ENCODE measurements at places on chromosomes 5 and 9.

- no peaks in the 10 kb centered on the region for H3K27me3 ChIP-seq
- H3K4me3 ChIP-seq, result no peak overlapping the region
Measured at GRCh38 chr5:38831909-38832308, 13.9 kb upstream of the OSMR start.

GRCh38 chr5:123802298-123802951 lies 290.4 kb downstream of the CSNK1G3 start:
- no peaks in the 10 kb centered on the region for H3K27me3 ChIP-seq
- DNase-seq, result no peak
- no peak overlapping the region for H3K4me3 ChIP-seq
- no peaks in the 10 kb centered on the region for H3K36me3 ChIP-seq

- H3K27ac ChIP-seq, result no peak overlapping the region
- no peaks in the 10 kb centered on the region for H3K27me3 ChIP-seq
- no peak overlapping the region for H3K4me3 ChIP-seq
- peaks cover 7% of the 10 kb centered on the region for H3K4me1 ChIP-seq
Measured at GRCh38 chr9:135864447-135865049, 42.8 kb downstream of the CAMSAP1 start.

DNA sequence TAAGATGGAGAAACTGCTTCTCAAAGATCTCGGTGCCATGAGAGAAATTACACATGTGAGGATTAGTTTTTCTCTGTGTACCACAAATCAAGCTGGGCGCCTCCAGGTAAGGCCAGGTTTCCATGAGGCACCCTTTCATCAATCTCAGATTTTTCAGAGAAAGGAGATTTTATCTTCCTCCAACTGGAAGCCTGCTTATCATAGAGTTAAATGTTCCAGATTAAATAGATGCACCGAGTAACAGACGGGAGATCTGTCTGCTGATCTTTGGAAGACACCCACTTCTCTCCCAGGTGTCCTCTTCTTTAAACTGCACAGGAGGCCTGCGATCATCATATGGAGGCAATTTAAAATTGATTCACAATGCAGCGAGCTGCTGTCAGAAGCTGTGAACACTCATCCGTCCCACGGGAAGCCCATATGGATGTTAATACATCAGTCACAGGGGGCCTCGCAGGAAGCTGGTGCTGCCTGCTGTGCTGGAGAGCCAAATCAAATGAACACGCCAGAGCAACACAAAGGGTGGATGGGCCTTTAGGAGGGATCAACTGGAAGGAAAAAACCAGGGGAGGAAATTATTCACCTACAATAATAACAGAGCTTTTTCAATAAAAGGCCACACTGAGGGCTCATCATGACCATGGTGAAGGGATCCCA lies 93.3 kb downstream of the TLE1 start:
- H3K4me3 ChIP-seq, result no peak overlapping the region
- no peak for DNase-seq
- H3K27me3 ChIP-seq, result no peaks in the 10 kb centered on the region
- H3K4me1 ChIP-seq, result peaks cover 14% of the 10 kb centered on the region

DNA sequence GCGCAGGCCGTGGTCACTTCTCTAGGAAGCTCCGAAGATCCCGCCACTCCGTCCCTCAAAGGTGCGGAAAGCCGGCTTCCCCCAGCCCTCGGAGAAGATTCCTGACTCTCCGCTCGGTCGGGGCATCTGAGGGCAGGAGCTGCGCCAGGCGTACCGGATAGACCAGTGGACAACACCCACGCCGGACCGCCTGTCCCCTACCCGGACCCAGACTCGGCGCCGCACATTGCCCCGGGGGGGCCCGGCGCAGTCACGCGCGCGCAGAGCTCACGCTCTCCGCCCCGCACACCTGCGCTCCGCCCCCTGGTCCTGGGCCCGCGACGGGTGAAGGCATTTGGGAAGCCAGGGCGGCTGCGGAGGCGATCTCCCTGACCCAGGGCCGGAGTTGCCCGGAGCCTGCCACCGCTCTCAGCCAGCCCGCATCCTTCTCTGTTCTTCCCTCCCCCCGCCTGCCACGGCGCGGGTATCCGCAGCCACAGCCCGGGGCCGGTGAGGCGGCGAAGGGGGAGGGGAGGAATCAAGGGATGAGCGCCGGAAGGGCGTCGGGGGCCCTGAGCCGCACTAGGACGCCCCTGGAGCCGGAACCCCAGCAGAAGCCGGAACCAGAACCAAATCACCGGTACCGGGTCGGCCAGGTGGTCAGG lies 448 bp downstream of the RELL2 start:
- no peak overlapping the region for H3K27ac ChIP-seq
- H3K4me3 ChIP-seq, result peak overlapping the region; percentile 78
- peaks cover 8% of the 10 kb centered on the region for H3K36me3 ChIP-seq
- DNase-seq, result no peak

- no peak overlapping the region for H3K27ac ChIP-seq
- no peaks in the 10 kb centered on the region for H3K4me1 ChIP-seq
- no peaks in the 10 kb centered on the region for H3K36me3 ChIP-seq
- DNase-seq, result no peak
- no peaks in the 10 kb centered on the region for H3K27me3 ChIP-seq
- H3K4me3 ChIP-seq, result no peak overlapping the region
Measured at GRCh38 chr5:43833961-43834360, 231.0 kb downstream of the NNT start.

- H3K27ac ChIP-seq, result no peak overlapping the region
- no peak overlapping the region for H3K4me3 ChIP-seq
- no peaks in the 10 kb centered on the region for H3K4me1 ChIP-seq
- no peaks in the 10 kb centered on the region for H3K36me3 ChIP-seq
Measured at GRCh38 chr5:7088849-7089248, 307.1 kb upstream of the ADCY2 start.

DNA sequence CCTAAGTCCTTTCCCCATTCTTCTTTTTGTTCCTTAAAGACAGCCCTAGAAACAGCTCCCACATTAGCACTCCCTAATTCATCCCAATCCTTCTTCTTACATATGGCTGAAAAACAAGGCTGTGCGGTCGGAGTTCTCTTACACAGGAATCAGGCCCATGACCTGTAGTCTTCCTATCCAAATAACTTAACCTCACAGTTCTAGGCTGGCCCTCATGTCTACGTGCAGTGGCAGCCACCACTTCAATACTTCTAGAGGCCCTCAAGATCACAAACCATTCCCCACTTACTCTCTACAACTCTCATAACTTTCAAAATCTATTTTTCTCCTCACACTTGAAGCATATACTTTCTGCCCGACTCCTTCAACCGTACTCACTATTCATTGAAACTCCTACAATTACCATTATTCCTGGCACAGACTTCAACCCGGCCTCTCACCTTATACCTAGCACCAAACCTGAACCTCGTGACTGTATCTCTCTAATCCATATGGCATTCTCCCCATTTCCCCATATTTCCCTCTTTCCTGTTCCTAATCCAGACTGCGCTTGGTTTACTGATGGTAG lies 59.3 kb downstream of the RAPGEF6 start:
- H3K36me3 ChIP-seq, result no peaks in the 10 kb centered on the region
- no peak overlapping the region for H3K4me3 ChIP-seq
- no peak for DNase-seq
- H3K4me1 ChIP-seq, result no peaks in the 10 kb centered on the region
- H3K27me3 ChIP-seq, result no peaks in the 10 kb centered on the region
- no peak overlapping the region for H3K27ac ChIP-seq

DNA sequence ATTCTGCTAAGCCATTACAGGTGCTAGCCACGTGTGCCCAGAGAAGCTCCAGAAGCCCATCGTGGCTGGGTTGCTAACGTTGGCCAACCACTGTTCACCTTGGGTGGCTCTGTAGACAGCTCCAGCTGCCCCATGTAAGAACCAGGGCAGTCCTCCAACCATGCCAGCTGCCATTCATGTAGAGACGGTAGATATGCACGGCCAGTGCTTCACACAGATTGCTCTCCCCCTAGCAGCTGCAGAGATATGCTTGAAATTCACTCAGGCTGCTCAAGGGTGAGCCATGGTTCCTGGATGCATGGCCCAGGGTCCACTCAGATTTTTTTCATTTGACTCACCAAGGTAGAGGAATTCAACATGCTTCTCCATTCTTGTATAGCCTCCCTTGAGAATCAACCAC lies 31.0 kb downstream of the GADD45G start:
- no peaks in the 10 kb centered on the region for H3K36me3 ChIP-seq
- H3K27me3 ChIP-seq, result no peaks in the 10 kb centered on the region
- DNase-seq, result peak; percentile 39
- no peak overlapping the region for H3K27ac ChIP-seq
- peaks cover 31% of the 10 kb centered on the region for H3K4me1 ChIP-seq

GRCh38 chr5:39495227-39495626 lies 70.4 kb upstream of the DAB2 start:
- H3K27ac ChIP-seq, result no peak overlapping the region
- H3K4me3 ChIP-seq, result no peak overlapping the region

- H3K27ac ChIP-seq, result no peak overlapping the region
- H3K27me3 ChIP-seq, result peaks cover 74% of the 10 kb centered on the region
- no peak overlapping the region for H3K4me3 ChIP-seq
Measured at GRCh38 chr5:76084496-76085242, 1.5 kb downstream of the SV2C start.

- no peak for DNase-seq
- H3K4me3 ChIP-seq, result no peak overlapping the region
- H3K36me3 ChIP-seq, result no peaks in the 10 kb centered on the region
- H3K4me1 ChIP-seq, result no peaks in the 10 kb centered on the region
- H3K27ac ChIP-seq, result no peak overlapping the region
- no peaks in the 10 kb centered on the region for H3K27me3 ChIP-seq
Measured at GRCh38 chr5:88507261-88507660, 238.6 kb upstream of the TMEM161B start.

DNA sequence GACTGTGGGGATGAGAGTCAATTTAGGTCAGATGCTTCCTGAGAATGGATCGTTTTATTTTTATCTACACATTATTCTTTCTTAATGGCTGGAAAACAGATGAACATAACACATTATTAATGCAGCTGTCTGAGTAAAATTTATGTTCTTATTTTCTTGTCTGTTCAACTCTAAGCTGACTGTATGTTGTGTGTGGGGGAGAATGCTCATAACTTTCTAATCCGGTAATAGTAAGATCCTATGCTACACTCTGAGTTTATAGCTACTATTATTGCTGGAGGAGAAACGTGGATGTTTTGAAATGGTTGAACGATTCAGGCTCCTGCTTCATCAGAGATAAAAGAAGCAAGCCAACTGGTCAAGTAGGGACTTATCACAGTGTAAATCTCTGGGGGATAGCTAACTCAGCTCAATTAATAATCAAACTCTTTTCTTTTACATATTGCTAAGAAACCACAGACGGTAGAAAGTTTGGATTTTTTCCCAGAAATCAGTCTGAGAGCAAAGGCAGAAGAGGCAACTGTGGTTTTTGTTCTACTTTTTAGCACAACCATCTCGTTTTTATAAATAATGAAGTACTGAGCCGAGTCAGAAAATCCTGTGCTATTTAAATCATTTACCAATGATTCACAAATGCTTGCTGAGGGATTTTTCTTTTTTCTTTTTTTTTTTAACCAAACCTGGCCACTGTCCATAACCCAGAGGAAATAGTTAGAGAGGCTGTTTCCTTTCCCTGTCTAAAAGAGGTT lies 265.0 kb upstream of the FAM174A start:
- H3K36me3 ChIP-seq, result no peaks in the 10 kb centered on the region
- H3K27me3 ChIP-seq, result no peaks in the 10 kb centered on the region
- H3K27ac ChIP-seq, result no peak overlapping the region
- no peak overlapping the region for H3K4me3 ChIP-seq

DNA sequence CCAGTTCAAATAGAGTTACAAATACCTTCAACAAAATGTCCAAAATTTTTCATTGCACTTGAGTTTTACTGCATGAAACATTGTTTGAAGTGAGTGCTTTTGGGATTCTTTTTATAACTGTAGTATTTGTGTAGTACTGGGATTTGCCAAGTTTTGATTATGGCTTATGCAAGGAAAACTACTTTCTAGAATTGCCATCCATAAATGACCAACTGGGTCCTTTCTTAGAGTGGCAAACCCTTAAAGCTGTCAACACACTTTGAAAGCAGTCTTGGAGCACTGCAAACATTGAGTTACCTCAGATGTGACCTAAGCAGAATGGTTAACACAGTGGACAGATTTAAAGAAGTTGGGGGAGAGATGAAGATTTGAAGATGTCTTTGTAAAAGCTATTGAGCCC lies 379.6 kb upstream of the ZNF608 start:
- no peak for DNase-seq
- no peaks in the 10 kb centered on the region for H3K4me1 ChIP-seq
- no peak overlapping the region for H3K4me3 ChIP-seq
- H3K27ac ChIP-seq, result no peak overlapping the region
- no peaks in the 10 kb centered on the region for H3K36me3 ChIP-seq

GRCh38 chr5:131810510-131811249 lies 13.9 kb upstream of the FNIP1 start:
- DNase-seq, result no peak
- no peak overlapping the region for H3K4me3 ChIP-seq
- peaks cover 10% of the 10 kb centered on the region for H3K4me1 ChIP-seq
- peak overlapping the region; percentile 48 for H3K27ac ChIP-seq

DNA sequence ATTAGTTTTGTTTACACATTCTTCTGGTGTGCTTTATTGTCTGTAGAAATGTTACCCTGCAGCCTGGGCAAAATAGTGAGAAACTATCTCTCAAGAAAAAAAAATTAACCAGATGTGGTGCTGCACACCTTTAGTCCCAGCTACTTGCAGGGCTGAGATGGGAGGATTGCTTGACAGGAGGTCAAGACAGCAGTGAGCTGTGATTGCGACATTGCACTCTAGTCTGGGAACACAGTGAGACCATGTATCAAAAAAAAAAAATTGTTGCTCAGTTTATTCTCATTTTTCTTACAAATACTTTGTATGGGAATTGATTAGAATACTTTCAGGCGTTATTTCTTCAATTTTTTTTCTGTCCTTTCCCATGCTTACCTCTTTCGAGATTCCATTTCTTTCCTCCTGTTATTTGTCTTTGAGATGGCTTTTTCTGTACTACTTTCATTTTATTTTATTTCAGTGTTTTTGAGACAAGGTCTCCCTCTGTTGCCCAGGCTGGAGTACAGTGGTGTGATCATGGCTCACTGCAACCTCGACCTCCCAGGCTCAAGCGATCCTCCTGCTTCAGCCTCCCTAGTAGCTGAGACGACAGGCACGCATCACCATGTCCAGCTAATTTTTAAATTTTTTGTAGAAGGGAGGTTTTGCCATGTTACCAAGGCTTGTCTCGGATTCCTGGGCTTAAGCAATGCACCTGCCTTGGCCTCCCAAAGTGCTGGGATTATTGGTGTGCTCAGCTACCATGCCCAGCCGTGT lies 24.9 kb downstream of the TENT2 start:
- H3K4me3 ChIP-seq, result no peak overlapping the region
- peaks cover 13% of the 10 kb centered on the region for H3K36me3 ChIP-seq
- H3K27ac ChIP-seq, result no peak overlapping the region
- H3K27me3 ChIP-seq, result no peaks in the 10 kb centered on the region
- DNase-seq, result no peak

- H3K27me3 ChIP-seq, result peaks cover 20% of the 10 kb centered on the region
- H3K4me3 ChIP-seq, result no peak overlapping the region
- no peaks in the 10 kb centered on the region for H3K36me3 ChIP-seq
- peak; percentile 12 for DNase-seq
- no peak overlapping the region for H3K27ac ChIP-seq
- H3K4me1 ChIP-seq, result no peaks in the 10 kb centered on the region
Measured at GRCh38 chr9:136153381-136154065, 34.8 kb upstream of the TMEM250 start.

- H3K36me3 ChIP-seq, result no peaks in the 10 kb centered on the region
- peak overlapping the region; percentile 98 for H3K27ac ChIP-seq
- H3K27me3 ChIP-seq, result no peaks in the 10 kb centered on the region
Measured at GRCh38 chr5:96934708-96935558, 947 bp upstream of the LNPEP start.
